T47D (cell line): ENCODE measurements at places on chromosomes 16 and 17.

- DNase-seq = no peak
Observed at GRCh38 chr16:13171313-13171712, 269.9 kb downstream of the SHISA9 start.

DNA sequence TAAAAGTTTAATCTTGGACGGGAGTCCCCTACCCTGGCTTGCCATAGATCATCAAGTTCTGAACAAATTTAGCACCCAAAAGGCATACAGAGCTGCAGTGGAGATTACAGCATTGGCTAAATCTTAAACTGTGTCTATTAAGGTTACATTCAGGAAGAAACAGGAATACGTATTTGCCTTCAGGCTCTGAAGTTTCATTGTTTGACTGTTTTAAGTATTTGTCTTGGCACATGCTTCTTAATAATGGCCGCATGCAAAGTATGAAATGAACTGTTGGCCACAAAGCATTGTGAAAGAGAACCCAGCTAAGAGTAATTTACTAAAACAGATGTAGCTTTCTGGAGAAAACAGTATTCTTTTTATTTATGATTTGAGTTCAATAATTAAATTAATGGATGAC, 63.9 kb upstream of the CNEP1R1 start:
- DNase-seq = peak; percentile 68

GRCh38 chr16:85465328-85466303, 147.5 kb upstream of the GSE1 start:
- DNase-seq = peak; percentile 84

DNA sequence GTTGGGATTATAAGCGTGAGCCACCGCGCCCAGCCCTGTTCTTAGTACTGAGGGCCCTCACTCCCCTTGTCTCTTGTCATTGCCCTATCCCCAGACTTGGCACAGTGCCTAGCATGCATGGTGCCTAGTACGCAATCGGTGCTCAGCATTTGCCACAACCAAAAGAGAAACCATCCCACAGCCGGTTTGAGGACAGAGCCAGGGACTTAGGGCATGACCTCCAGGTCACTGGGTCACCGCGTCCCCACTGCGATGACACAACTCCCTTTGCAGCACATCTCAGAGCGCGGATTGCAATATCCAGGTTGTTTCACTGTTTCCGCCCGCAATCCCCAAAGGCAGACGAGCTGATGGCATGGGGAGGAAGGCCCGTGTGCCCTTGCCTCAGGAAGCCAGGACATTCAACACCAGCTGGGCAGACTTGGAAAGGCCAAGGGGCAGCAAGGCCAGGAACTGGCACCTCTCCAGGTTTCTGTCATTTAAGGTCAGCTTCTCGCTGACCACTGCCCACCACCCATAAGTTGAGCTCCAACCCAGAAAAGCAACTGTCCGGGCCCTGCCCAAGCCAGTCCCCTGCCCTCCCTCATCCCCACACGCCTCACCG, 274.5 kb downstream of the MRTFB start:
- no peak for DNase-seq

- no peak for DNase-seq
Observed at GRCh38 chr16:50666658-50667496, 14.2 kb downstream of the SNX20 start.

DNA sequence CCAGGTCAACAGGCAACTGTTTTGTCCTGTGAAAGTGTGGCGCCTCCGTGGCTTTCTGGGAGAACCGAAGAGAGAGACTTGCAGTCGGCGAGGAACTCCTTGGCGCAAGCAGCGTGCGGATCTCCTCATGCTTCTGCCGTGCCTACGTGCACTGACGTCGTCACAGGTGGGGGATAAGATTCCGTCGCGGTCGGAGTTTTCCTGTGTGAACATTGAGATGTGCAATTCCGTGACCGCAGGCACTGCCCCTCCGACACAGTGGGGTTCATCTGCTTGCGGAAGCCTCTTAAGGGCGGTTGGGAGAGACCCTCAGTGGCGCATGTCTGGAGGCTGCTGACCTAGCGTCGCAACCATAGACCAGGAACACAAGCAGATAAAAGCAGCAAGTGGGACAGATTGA, 212.3 kb upstream of the CHMP6 start:
- DNase-seq = no peak

- no peak for DNase-seq
Observed at GRCh38 chr17:50939795-50940684, 73.9 kb upstream of the TOB1 start.

DNA sequence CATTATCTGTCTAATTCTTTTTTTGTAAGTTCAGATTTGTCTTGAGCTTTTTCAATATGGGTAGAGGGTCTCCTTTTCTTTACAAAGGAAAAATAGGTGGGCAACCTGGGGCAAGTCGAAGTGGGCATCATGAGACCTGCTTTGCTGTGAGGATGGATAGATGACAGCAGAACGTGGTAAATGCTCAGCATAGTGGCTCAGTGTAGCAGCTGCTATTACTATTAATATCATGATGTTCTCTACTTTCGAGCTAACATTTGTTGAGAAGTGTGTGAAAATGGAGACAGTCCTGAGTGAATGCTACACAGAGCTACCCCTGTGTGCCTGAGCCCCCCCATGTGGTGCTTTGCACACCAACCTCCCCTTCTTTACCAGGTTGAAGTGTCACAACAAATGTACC, 39.0 kb upstream of the LGALS9 start:
- no peak for DNase-seq

- DNase-seq = no peak
Observed at GRCh38 chr17:7704601-7705268, at the start of gene EFNB3. Gene EFNB3, plus strand, starts transcription at chr17:7705202. Its CDS starts 397 bp downstream, at chr17:7705599.

DNA sequence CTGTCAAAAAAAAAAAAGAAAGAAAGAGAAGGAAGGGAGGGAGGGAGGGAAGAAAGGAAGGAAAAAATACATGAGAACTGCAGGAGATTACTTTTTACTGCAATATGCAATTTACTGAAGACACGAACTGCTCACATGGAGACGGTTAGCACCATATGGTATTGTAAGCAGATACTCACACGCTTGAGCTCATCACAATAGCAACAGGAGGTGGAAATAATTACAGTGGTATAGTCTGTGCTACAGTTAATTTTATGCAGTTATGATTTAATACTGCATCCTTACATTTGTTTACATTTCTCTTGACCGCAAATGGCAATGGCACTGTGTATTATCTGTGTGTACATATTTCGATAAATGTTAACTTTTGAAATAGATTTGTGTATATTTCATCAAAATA, 21.4 kb upstream of the SLC46A1 start:
- DNase-seq = no peak

GRCh38 chr17:80283116-80283852, 22.6 kb downstream of the RNF213 start:
- no peak for DNase-seq

DNA sequence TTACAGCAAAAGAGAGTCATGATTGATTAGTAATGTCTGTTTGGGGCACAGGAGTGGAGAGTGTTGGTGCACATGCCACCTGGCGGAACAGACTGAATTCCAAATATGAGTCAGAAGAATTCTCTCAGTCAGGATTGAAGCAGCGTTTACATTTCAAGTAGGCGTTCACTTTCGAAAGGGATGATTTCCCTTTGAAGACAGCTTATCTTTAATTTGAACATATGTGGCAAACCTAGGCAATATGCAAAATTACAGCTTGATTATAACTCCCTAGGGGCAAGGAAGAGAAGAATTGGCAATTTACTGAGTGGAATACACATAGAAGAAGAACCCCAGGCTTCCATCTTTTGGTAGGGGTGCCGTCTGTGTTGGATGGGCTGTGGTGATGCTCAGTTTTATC, 235.8 kb downstream of the HAPSTR1 start:
- no peak for DNase-seq

GRCh38 chr17:28097901-28098300, 55.4 kb downstream of the NLK start:
- no peak for DNase-seq

GRCh38 chr16:77548151-77548550, 113.3 kb upstream of the ADAMTS18 start:
- DNase-seq = no peak

DNA sequence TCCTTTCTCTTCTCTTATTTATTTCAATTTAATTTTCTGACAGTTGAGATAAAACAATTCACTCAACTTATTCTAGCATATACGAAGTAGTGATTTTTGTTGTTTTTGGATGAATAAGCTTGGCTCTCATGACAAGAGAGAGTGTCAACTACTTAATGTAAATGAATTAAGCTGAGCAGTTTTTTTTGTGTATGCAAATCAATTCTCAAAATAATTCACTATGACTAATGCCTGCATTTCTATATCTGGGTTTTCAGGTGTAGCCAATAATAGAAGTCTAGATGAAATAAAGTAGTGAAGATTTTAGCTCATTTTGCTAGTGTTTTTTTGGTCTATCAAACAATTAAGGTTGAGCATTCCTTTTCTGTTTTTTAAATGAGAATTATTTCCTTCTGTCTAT, 1354.0 kb downstream of the CDH8 start:
- DNase-seq = no peak

DNA sequence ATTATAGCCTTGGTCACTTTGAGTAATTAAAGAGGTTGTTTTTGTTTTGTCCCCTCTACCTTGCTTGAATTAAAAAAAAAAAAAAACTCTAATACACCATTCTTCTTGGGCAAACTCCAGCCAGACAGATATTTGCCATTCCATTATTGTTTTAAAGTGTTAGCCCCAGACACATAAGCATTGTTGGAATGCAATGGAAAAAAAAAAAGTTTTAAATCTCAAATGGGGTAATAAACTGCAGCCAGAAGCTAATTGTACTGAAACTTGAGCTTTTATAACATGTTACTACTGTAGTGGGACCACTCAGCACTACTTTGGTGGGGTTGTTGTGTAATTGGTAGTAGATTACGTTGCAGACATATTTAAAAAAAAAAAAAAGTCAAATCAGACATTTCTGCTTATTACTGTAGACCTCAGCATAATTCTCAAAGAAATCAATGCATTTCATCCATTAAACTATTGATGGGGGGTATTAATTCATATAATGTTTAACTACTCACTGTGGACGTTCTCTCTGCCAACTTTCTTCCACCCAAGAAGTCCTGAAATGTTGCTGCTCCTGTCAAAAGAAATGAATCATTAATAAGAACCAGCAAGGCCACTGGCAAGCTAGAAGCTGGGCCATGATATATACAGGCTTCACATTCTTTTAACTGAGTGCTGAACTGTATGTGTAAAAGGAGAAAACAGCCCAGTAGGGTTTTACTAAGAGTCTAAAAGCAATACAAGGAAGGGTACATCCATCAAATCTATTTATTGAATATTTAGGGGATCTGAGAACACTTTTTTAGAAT, 626.6 kb upstream of the SOX9 start:
- DNase-seq = no peak

DNA sequence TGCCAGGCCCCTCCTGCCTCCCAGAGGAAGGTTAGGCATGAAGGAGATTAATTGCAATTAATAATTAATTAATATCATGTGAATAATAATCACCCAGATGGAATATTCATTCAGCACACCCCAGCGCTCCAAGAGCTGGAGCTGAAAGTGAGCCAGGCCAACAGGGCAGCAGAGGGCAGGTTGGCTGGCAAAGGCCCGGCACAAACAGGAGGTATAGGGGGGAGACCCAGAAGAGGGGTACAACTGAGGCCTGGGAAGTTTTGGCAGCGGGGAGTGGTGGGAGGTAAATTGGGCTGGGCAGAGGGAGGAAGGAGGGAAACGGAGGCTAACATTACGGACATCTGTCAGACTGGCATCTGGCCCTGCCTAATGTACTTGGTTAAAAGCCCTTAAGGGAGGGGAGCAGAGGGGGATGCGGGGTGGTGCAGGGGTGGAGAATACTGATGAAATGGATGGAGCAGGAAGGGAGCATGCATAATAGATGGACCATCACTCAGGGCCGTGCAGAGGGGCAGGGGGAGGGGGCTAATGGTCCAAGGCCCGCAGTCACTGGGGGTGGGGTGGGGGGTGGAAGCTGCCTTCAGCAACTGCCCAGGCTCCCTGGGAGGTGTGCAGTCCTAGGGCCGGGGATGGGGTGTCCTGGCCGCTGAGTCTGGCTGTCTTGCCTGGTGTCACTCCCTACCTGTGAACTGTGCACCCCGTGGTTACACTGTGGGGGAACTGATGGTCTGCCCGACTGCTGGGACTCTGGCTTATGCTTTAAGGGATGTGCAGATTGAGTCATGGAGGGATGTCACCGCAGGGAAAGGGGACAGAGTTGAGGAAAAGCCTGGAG, 1.9 kb downstream of the ADAM11 start:
- no peak for DNase-seq

DNA sequence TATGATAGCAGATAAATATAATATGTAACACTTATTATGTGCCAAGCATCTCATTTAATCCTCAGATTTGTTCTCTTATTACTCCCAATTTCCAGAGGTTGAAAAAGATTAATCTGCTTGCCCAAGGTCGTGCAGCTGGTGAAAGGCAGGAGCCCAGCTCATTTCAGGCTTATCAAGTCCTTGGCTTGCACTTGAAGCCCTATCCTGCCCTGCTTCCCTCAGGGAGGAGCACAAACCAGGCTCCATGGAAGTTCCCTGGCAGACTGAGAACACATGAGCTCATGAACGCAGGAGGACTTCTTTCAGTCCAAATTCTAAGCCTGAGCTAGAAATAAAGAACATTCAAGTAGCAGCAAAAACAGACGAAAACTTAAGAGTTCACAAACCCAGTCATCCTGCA, 74.8 kb downstream of the USP31 start:
- DNase-seq = no peak

DNA sequence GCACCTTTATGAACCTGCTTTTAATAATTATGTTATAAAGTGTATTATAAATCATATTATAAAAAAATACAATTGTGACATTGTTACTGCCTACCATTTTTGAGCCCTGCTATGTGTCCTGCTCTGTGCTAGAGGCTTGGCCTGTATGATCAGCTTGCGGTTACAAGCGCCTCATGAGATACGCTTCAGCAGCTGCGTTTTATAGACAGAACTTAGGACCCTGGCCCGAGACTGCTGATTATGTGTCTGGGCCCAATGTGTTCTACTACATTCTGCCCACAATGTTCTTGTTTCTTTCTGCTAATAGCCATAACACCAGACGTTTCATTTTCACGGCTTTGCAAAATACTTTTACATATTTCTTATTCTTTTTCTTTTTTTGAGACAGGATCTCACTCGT, 395.8 kb downstream of the SLC39A11 start:
- DNase-seq = no peak

- DNase-seq = no peak
Observed at GRCh38 chr16:88778271-88778525, 6.8 kb downstream of the PIEZO1 start.

GRCh38 chr16:67733734-67734470, 14.8 kb upstream of the GFOD2 start:
- no peak for DNase-seq

DNA sequence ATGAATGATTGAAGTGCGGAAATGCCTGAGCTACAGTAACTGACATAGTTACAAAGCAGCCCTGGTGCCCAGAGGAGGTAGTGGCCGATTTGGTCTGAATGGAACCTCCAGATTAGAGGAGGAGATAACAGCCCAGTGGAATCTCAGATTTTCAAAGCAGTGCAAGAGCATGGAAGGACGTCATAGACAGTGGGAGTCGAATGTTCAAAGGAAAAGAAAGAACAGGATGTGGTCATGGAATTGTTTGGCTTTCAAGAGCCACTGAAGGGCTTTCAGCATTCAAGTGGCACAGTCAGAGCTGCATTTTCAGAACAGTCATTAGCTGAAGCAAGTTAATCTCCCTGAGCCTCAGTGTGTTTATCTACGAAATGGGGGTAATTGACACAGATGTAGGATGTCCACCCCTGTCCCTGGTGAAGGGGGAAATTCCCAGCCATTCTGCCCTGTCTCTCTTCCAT, 104.6 kb upstream of the CACNG3 start:
- DNase-seq = no peak
